ENCODE measurements at places on chromosomes 12 and 14.

- peak; percentile 57 for DNase-seq
Observed at GRCh38 chr14:26867171-26867757, 269.4 kb upstream of the NOVA1 start.

- DNase-seq, result no peak
Observed at GRCh38 chr14:52856139-52856538, 64.7 kb upstream of the GNPNAT1 start.

- DNase-seq, result no peak
Observed at GRCh38 chr12:100413001-100413400, 56.1 kb downstream of the SLC17A8 start.

DNA sequence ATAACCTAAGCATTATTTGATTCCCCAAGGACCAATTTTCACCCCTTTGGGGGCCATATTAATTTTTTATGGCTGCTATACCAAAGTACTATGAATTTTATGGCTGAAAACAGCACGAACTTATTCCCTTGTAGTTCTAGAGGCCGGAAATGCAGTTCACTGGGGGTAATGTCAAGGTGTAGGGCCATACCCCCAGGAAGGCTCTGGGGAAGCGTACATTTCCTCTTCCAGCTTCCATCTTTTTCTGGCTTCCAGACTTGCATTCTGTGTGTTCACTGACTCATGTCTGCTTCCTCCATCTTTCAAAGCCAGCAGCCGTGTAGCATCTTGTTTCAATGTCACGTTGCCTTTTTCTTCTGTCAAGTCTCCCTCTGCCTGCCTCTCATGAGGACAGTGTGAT, 133.5 kb downstream of the BICD1 start:
- DNase-seq, result no peak

DNA sequence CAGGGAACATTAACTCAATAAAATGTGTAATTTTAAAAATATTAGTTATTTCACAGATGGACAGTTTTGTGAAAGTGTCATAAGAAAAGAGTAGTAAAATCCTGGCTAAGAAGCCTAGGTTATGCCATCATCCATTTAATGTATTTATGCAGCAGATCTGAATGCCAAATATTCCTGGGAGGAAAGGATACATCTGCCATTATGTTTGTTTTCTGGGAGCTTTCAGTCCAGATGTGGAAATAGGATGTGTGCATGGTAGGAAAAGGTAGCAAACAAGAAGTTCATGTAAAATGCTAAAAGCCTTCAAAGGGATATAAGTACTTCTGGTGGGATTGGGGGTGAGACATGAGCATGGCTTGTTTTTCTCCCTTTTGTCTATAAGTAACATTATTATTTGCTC, 27.0 kb upstream of the CLEC14A start:
- no peak for DNase-seq

DNA sequence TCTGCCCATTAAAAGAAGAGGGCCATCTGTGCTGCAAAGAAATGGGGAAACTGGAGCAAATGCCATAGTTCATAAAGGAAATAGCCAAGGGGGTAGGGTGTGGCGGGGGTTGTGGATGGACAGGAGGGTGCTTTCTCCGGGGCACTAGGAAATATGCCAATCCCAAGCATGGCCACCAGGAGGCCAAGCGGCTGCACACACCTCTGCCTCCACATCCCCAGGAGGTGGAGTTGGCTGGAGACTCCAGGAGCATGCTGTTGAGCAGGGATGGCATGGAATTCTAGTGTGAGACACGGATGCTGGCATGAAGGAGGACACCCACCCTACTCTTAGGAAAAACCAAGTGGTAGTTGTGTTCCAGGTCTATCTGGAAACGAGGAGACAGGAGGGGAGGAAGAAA, 25.2 kb downstream of the NID2 start:
- DNase-seq, result no peak

DNA sequence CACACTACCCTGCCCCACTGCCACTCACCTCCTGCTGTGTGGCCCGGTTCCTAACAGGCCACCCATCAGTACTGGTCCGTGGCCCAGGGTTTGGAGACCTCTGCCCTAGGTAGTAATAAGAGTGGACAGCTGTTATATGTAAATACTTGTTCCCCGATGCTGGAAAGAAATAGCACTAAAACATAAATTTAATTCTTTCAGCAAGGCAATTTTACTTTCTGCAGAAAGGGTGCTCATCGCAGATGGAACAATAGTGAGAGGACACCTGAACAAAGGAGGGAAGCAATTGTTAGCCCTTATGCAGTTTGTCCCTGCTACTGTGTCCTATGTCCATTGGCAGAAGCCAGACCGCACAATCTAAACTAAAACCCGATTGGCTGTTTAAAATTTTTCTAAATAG, 5.9 kb upstream of the CYP46A1 start:
- DNase-seq, result no peak

DNA sequence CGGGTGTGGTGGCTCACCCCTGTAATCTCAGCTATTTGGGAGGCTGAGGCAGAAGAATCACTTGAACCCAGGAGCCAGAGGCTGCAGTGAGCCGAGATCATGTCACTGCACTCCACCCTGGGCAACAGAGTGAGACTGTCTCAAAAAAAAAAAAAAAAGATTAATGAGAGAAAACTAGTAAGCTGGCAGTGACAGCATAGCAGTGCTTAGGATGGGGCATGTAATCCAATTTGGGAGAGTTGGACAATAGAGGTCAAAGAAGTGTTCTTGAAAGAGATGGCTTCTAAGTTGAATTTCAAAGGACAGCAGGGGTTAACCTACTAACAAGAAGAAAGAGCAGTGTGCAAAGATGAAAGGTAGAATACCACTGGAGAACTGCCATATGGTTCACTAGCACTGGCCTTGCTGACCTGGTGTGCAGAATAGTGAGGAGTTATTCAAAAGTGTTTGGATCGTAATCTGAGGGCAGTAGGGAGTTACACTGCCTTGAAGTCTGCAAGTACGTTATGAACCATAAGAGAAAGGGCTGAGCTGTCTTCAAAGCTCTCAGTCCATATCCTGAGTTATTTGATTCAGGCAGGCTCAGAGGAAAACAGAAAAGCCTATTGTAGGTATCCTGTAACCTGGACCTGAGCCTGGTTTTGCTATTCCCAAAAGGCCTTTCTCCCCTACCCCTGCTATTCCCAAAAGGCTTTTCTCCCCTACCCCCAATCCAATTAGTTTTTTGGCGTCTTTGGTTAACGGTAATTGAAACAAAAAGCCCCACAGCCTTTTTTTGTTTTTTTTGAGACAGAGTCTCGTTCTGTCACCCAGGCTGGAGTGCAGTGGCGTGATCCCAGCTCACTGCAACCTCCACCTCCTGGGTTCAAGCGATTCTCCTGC, 3.4 kb downstream of the XPOT start:
- no peak for DNase-seq
